ENCODE measurements at places on chromosomes 6 and 20.

DNA sequence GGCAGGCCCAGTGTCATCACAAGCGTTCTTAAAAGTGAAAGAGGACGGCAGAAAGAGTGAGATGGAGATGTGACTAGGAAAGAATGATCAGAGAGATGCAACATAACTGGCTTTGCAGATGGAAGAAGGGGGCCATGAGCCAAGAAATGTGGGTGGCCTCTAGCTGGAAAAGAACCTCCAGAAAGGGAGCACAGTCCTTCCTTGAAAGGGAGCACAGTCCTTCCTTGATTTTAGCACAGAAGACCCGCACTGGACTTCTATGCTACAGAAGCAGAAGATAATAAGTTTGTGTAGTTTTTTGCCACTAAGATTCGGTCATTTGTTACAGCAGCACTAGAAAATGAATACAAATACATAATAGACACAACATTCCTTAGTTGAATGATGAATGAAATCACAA, 7.0 kb upstream of the LZTS3 start:
- DNase-seq, result no peak

GRCh38 chr6:149182262-149182661, 135.2 kb upstream of the TAB2 start:
- DNase-seq, result no peak

- DNase-seq, result no peak
These were observed 229.4 kb downstream of the FNDC1 start for GRCh38 chr6:159398633-159399032.

DNA sequence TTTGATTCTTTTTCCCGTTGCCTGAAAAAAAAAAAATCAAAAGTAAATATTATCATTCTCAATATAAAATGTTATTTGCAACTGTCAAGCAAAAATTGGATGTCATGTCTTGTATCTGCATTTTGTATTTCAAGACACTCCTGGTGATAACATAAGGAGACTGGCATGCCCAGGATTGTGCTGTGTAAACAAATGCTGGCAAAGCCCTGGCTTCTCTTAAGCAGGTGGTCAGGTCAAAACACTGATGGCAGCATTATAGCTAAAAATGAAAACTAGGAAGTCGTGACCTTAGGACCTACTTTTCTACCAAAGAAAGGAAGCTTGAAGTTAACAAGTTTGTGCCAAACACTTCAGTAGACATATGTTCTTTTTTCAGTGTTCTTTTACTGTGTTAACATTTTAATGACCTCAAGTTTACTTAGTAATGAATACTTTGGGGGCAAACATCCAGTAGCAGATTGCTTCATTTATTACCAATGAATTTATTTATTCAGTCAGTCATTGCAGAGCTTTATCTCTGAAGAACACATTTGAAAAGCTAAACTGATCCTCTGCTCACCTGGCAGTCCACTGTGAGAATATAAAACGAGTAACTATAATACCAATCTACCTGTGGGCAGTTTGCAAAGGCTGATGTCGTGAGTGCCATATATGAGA, 243.1 kb upstream of the FLRT3 start:
- DNase-seq, result no peak

DNA sequence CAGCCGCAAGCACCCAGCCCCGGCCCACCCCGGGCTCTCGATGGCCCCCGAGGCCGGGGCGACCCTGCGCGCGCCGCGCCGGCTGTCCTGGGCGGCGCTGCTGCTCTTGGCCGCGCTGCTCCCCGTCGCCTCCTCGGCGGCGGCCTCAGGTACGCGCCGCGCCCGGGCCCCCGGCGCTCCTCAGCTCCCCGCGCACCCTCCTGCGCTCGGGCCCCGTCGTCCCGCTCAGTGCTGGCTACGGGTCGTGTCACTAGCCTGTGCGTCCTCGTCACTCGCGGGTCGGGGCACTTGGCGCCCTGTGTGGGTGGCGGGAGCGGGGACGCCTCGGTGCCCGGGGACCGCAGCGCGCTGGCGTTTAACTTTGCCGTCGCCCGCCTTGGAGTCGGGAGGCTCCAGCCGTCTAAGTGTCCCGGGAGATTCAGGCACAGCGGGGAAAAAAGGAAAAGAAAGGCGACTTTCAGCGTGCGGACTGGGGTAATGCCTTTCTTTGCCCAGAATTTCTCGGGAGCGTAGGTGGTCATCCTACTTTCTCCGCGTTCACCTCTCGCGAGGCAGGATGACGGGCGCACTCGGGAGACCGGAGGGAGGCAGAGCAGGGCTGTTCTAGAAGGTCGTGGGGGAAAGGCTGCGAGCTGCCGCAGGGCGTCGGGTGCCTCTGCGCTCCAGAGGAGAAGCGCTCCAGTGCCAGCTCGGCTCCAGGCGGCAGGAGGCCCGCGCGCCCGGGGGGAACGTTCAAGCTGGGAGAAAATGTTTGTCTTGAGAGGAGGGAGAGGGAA, 545 bp downstream of the FNDC1 start:
- peak; percentile 39 for DNase-seq

DNA sequence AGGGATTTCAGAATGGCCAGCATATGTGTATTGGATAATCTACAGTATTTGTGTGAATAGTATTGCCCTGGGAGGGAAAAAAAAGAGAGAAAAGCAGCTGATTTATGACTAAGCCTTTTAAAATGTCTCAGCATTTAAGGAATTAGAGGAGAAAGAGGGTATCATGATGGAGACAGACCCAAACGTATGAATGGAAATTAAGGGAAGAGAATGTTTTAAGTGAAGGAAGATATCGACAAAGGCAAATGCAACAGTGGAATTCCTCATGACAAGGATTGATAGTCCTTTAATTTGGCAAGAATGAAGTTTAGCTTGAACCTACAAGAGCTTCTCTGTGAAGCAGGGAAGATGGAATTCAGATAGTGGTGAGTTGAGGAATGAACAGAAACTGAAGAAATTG, 367.3 kb upstream of the POU3F2 start:
- no peak for DNase-seq

DNA sequence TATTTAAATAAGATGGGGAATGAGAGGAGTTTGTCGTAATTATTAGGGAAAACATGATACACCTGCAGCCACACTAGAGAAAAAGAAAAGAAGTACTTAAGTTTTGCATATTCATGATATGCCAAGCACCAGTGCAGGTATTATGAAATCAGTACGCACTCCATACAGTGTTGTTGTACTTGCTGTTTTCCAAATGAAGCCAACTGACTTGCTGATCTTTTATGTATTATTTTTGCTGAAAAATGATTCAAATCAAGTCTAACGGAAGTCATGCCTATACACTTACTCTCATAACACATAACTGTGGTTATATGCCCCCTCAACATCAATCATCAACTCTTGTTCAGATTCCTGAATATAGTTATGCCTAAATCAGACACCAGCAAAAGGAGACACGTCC, 584.9 kb upstream of the EYS start:
- DNase-seq, result no peak

DNA sequence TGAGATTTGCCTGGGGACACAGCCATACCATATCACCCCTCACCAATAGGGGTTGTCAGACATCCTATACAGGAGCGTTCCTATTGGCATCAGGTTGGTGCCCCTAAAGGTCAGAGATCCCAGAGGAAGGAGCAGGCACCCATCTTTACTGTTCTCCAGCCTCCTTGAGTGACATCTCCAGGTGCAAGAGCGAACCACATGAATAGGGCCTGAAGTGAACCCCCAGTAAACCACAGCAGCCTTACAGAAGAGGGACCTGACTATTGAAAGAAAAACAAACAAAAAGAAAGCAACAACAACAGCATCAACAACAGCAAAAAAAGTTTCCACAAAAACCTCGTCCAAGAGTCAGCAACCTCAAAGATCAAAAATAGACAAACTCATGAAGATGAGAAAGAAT, 32.7 kb upstream of the SENP6 start:
- no peak for DNase-seq

GRCh38 chr20:4007383-4008025, 7.9 kb downstream of the RNF24 start:
- DNase-seq, result no peak

DNA sequence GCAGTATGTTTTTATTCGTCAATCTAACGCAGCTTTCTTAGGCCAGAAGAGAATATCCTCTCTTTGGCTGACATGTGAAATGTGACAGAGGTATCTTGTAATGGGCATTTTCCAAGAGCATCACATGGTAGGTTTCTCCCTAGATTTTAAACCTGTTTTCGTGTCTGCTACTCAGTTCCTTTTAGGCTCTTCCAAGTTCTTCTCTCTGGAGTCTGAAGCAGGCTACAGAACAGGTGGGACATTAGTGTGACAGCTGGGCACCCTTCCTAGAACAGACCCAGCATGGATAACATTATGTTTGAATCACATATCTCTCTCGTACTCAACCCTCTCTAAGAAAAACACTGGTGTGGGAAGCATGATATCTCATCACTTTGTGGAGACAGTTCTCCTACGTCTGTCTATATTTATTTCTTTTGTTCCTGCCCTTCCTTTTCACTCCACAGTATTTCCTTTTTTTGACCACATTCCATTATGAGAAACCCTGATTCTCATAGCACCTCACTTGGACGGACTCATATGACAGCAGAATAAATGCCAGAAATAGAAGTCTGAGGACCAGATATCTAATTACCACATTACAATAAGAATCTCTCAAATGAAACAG, 263.4 kb downstream of the NKAIN2 start:
- no peak for DNase-seq

DNA sequence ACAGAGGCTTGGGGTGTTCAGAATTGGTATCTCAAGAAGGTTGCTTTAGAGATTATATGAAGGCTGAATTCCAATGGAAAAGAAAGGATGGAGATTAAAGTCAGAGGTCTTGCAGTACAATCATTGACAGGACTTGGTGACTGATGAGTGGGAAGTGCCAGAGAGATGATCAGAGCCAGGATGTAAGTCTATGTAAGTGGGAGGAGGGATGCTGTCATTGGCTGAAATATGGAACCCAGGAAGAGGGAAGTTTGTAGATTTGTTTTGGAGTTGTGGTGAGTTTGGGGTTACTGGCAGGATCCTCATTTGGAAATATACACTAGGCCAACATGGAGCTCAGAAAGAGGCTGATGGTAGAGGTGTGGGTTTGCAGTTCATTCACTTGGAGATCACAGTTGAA, 23.8 kb upstream of the TNFAIP3 start:
- peak; percentile 32 for DNase-seq

- no peak for DNase-seq
These were observed 27.0 kb upstream of the ADGRF5 start for GRCh38 chr6:46948699-46949098.

DNA sequence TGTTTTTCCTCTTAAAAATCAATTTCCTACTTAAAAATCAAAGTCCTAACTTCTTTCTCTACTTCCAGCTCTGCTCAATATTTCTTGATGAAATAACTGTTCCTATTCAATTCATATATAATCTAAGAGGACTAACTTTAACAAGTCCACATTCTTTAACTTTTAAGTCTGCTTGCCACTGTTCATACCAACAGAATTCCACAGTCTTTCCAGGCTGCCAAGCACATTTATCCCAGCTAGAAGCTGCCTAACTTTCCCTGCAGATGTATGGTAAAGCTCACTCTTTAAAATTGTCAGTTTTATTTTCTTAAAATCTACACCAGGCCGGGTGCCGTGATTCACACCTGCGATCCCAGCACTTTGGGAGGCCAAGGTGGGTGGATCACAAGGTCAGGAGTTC, 11.5 kb downstream of the CALHM6 start:
- no peak for DNase-seq

GRCh38 chr20:37680420-37680819, 13.4 kb upstream of the CTNNBL1 start:
- no peak for DNase-seq

DNA sequence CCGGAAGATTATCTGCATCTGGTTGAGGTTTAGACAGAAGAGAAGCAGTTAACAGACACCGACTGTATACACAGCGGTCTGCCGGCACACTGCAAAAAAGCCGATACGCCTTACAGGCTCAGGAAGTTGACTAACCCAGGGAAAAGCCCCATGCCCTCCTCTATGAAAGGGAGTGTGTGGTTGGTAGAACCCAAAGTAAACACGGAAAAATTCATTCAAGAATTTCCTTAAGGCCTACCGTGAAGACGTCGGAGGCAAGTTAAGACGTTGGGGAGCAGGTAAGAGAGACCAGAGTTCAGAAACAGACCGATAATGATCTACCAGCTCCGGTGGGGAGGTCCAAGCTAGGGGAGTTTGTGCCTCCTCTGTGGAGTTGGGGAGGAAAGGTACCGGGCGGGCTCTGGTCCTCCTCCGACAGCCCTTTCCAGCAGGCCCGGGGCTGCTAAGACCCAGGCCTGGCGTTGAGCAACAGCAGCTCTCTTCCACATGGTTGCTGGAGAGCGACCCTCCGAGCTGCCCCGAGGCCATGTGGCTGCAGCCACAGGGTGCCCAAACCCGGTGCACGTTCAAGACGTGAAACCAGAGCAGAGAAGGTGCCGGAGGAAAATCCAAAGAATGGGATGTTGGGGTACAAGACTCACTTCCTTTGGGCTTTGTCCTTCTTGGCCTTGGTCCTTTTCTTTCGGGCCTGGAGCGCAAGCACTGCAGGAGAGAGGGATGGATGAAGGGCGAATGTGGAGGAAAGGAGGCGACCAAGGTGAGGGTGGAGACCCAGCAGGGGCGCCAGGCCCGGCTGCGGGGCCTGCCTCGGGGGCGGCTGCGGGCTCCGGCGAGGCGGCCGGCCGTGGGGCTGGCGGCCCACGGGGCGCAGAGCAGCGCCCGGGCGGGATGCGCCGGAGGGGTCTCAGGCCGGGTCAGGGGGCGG, 809 bp downstream of the SRPK1 start:
- DNase-seq, result peak; percentile 52

- no peak for DNase-seq
These were observed 20.0 kb upstream of the LBP start for GRCh38 chr20:38326309-38326708.

DNA sequence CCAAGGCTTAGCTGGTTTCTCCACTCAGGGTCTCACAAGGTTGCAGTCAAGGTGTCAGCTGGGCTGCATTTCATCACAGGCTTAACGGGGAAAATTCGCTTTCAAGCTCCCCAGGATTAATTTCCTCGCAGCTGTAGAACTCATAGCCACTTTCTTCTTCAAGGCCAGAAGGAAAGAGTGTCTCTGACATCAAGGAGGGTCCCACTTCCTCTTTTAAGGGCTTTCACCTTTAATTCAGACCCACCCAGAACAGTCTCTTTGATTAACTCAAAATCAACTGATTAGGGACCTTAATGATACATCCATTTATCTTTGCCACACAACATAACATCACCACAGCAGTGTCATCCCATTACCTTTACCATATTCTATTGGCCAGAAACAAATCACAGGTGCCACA, 183.3 kb upstream of the ARID1B start:
- DNase-seq, result no peak

- DNase-seq, result no peak
These were observed 1.2 kb upstream of the ACAT2 start for GRCh38 chr6:159760602-159761057.

DNA sequence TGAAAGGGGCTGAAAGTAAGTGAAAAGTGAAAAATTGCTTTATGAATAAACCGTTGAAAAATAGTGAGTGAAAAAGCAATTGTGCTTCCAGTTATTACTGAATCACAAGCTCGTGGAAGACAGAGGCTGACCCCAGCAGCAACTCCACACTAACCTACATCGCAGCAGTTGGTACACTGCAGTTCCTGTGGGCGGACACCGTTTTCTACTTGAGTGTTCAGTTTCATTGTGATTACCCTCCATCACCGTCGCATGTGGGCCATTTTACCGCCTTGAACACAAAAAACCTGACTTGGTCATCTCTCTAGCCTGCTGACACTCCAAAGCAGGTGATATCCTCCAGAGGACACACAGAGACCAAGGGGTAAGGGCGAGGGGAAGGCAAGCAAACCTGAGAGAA, 28.4 kb downstream of the PRDM1 start:
- DNase-seq, result no peak
